SK-N-SH (cell line): ENCODE measurements at places on chromosomes 5 and 9. TPM values are rescaled to one million over a fixed set of nuclear protein-coding genes. Genes with fewer than 3 reads are reported as not detected.

GRCh38 chr5:131206772-131207171, 36.0 kb downstream of the LYRM7 start:
- DNase-seq: no peak

- DNase-seq: no peak
Measured at GRCh38 chr5:93186076-93186682, 394.8 kb downstream of the NR2F1-AS1 start.

The ST6GALNAC4 gene
- 28.4 and 30.2 TPM in 2 replicates for polyA plus RNA-seq

- DNase-seq: no peak
Measured at GRCh38 chr5:124948062-124948753, 201.8 kb upstream of the ZNF608 start.

The CCDC152 gene
- polyA plus RNA-seq: 2.1 and 2.6 TPM in 2 replicates

GRCh38 chr5:142777099-142777498, 6.9 kb downstream of the ARHGAP26 start:
- no peak for DNase-seq

- DNase-seq: no peak
Measured at GRCh38 chr5:1734908-1735289, 64.7 kb downstream of the MRPL36 start.

- DNase-seq: no peak
Measured at GRCh38 chr5:111132076-111132475, 39.9 kb downstream of the WDR36 start.

The SPATA31C1 gene
- polyA plus RNA-seq: not detected in 2 replicates

DNA sequence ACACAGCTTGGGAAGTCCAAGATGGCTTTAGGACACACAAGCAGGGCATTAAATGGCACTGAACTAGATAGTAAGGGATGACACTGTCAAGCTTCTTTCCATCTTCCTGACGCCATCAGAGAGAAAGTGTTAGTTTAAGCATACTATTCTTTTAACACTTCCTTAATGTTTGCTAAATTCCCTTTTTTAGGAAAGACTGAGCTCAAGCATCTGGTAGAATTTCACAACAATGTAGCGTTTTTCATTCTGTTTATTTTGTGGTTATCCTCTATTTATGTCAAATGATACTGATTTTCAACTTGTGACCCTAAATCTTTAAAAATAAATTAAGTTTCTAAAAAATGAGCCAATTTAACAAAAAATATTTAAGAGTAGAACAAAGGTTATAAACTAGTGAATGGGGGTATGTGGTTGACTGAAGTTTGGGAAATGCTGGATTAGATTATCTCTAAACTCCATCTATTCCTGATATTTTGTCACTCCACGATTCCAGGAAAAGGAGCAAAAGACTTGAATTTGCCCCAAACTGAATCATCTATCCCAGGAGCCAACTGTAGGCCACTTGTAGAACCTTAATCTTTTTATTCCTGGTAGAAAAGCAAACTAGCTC, 147.4 kb upstream of the KLF9 start:
- DNase-seq: no peak

DNA sequence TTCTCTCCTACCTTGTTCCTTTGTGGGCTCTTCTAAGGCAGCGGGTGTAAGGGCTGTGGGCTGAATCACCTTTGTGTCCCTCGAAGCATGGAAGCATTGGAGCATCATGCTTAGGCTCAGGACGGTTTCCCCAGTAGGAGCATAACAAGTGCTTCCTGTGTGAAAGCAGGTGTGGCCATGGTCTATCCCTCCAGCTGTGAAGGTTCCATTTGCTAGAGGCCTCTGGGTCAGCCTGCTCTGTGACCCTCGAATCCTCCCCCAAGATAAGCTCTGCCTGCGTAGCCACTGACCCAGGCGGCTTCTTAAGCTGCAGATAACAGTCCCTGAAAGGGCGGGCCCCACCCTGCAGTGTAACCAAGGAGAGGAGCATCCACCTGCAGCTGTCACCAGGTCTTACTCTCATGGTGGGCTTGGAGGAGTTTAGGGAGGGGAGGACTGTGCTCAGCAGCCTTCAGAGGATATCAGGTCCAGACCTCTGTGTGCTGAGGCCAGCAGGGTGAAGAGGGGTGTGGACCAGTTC, 8.4 kb upstream of the NDST1 start:
- no peak for DNase-seq

DNA sequence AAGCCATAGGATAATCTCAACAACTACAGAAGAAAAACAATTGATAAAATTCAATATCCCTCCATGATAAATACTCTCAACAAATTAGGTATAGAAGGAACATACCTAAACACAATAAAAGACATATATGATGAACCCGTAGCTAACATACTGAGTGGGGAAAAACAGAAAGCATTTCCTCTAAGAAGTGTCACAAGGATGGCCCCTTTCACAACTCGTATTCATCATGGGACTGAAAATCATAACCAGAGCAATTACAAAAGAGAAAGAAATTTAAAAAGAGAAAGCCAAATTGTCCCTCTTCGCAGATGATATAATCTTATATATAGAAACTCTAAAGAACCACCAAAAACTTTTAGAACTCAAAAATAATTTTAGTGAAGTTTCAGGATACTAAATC, 146.3 kb upstream of the RGMB start:
- no peak for DNase-seq

DNA sequence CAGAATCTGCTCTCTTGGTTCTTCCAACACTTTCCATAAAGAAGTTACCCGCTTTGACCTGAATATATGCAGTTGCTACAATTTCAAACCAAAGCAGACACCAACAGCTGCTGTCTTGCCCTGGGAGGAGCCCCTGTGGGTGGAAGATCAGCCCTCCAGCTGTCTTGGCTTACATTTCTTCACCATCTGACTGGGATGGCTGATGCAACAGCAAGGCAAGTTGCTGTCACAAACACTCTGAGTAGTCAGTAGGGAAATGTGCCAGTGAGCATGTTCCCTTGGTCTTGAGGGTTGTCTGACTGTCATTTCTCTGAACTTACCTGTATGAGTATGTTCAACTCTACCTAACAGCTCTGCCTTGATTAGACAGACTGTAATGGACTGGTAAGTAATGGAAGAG, 152.9 kb downstream of the SGCD start:
- DNase-seq: no peak

The GRIA1 gene
- polyA plus RNA-seq: 0.35 and 0.80 TPM in 2 replicates

- no peak for DNase-seq
Measured at GRCh38 chr9:4206718-4207117, 93.2 kb downstream of the GLIS3 start.

GRCh38 chr5:77030097-77031071, at the start of gene AGGF1:
Gene AGGF1, plus strand, starts transcription at chr5:77030404. Its CDS starts 363 bp downstream, at chr5:77030767.
- DNase-seq: peak; percentile 90

DNA sequence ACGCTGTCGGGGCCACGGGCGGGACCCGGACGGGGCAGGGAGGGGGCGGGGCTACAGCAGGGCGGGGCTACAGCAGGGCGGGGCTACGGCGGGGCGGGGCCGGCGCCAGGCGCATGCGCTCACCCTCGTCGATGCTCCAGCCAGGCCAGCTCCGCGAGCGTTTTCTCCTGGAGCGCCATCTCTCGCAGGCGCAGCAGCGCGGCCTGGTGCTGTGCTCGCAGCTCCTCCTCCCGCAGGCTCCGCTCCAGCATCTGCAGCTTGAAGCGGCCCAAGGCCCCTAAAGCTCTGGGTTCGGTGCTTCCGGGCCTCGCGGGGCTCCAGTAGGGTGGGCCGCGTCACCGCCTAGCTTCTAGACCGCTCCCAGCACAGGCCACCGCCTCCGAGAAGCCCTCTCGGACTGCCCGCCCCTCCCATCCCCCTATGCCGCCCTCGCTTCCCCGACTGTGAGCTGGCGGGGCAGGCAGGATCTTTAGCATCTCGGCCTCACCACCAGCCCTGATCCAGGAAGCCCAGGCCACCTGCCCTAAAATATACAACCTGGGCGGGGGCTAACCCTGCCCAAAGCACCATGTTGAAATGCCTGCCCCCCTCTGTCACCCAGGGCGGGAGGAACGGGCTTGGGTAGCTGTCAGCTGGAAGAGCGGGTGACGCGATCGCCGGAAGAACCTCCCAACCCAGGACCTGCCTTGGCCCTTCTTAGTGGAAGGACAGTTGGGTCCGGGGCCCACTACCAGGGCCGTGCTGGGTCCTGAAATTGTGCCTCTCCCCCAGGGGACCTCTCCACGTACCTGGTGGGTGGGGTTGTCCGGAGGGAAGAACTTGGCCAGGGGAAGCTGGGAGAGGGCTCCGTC, 21.9 kb upstream of the QSOX2 start:
- peak; percentile 100 for DNase-seq

DNA sequence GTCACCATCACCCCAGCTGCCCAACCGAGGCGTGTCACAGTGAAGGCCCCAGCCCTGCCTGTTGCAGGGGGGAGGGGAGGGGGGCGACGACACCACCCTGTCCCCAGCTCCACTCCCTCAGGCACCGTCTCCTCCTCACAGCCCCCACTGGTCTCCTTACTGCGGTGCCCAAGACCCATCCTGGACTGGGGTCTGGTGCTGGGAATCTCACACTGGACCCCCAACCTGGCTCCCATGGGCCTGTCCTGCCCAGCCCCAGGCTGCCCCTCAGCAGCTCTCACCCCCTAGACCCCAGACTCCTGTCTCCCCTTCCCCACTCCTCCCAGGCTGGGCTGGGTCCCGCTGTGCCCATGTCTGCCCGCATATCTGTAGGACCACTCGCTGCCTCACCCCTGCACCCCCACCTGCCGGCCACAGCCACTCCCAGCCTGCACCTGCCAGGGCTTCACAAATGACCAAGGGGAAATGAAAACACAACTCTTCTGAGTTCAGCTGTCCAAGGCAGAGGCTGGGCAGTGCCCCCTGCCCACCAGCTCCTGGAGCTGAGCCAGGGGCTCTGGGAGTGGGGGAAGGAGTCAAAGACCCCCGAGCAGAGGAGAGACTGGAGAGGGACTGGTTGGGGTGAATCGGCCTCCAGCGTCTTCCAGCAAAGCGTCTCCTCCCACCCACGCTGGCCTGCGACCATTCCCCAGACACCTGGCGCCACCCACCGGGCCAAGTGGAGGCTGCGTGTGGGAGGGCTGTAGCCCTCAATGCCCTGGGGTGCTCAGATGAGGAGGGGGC, 32.6 kb upstream of the EGFL7 start:
- peak; percentile 91 for DNase-seq

GRCh38 chr5:151772029-151772845, 483 bp downstream of the G3BP1 start:
- DNase-seq: peak; percentile 81

The HAVCR2 gene
- 0.12 and 0.18 TPM in 2 replicates for polyA plus RNA-seq

DNA sequence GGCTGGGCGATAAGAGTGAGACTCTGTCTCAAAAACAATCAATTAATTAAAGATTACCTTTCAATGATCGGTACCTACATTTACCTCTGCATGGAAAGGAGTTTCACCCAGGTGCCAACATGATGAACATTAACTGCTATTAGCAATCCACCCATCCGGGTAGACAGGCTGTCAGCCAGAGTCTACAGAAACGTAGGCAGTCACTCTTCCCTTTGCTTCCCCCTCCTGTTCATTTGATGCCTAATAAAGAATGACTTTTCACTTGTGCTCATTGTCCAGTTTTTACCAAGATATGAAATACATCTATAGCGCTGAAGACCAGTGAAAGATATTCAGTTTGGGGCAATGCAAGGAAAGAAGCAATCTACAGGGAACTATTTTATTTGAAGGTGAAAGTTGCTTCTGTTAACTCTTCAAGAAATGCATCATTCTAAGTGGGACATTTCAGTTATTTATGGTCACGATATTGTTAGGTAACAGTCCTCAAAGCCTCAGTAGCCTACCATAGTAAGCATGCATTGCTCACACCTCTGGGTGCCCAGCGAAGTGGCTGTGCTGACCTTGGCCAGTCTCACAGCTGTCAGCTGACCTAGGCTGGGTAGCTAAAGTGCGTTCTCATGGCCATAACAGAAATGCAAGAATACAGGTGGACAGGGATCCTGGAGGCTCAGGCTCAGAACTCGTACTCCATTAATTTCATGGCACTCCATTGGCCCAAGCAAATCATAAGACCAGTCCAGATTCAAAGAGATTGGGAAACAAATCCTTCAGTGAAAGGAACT, 87.2 kb upstream of the DMRT1 start:
- DNase-seq: no peak

GRCh38 chr5:103272377-103272776, 13.8 kb downstream of the MACIR start:
- DNase-seq: no peak

The C5orf52 gene
- polyA plus RNA-seq: not detected in 2 replicates

- no peak for DNase-seq
Measured at GRCh38 chr5:120567921-120568320, 103.8 kb downstream of the PRR16 start.

GRCh38 chr5:38806775-38807258, 39.0 kb upstream of the OSMR start:
- no peak for DNase-seq

GRCh38 chr5:21689587-21689986, 1163.6 kb downstream of the CDH12 start:
- no peak for DNase-seq

DNA sequence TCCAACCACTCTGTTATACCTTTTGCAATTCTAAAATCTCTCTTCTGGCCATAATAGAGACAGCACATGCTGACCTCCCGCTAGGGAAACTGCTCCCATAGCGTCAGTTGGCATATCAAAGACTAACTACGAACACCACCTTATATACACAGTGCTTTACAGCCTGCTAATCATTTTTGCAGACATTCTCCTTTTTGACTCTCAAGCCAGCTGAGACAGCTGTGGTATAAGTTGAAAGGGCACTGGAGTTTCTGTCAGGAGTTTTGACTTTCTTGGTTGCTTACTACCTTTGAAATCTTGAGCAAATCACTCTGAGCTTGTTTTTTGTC, 160.2 kb upstream of the TBCA start:
- DNase-seq: no peak
